ENCODE measurements at places on chromosomes 7 and 10. TPM values are rescaled to one million over a fixed set of nuclear protein-coding genes. Genes with fewer than 3 reads are reported as not detected.

- peaks cover 10% of the 10 kb centered on the region for H3K27me3 ChIP-seq
- no peaks in the 10 kb centered on the region for H3K36me3 ChIP-seq
- no peak overlapping the region for H3K4me3 ChIP-seq
- H3K4me1 ChIP-seq: no peaks in the 10 kb centered on the region
Observed at GRCh38 chr7:26599982-26600381, 264.4 kb downstream of the SKAP2 start.

The GSAP gene
- 10.9 TPM for total RNA-seq

The TMUB1 gene
- 48.6 TPM for total RNA-seq

DNA sequence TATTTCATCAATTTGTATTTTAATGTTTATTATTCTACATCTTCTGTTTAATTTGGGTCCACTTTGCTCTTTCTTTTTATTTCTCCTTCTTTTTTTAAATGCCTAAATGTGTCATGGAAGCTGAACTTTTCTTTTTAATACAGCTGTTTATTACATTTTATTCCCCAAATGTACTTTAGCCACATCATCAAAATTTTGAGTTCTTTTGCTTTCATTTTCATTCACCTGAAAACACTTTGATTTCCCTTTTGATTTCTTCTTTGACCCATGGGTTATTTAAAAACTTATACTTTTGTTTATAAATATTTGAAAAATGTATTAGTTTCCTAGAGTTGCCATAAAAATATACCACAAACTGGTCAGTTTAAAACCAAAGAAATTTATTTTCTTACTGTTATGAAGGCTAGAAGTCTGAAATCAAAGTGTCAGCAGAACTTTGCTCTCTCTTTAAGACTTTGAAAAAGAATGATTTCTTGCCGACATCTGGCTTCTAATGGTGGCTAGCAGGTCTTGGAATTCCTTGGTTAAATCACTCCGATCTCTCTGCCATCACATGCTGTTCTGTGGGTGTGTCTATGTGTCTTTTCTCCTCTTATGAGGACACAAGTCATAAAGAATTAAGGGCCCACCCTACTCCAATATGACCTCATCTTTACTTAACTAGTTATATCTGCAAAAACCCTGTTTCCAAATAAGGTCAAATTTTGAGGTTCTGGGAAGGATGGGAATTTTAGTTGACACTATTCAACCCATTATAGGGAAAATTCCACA lies 225.5 kb downstream of the ANKRD7 start:
- H3K4me1 ChIP-seq: peaks cover 2% of the 10 kb centered on the region
- no peak overlapping the region for H3K4me3 ChIP-seq
- H3K27me3 ChIP-seq: no peaks in the 10 kb centered on the region
- H3K27ac ChIP-seq: no peak overlapping the region

The FBXO24 gene
- total RNA-seq: 0.41 TPM

The SGPL1 gene
- total RNA-seq: 93.6 TPM

The ABCA13 gene
- 0.07 TPM for total RNA-seq

DNA sequence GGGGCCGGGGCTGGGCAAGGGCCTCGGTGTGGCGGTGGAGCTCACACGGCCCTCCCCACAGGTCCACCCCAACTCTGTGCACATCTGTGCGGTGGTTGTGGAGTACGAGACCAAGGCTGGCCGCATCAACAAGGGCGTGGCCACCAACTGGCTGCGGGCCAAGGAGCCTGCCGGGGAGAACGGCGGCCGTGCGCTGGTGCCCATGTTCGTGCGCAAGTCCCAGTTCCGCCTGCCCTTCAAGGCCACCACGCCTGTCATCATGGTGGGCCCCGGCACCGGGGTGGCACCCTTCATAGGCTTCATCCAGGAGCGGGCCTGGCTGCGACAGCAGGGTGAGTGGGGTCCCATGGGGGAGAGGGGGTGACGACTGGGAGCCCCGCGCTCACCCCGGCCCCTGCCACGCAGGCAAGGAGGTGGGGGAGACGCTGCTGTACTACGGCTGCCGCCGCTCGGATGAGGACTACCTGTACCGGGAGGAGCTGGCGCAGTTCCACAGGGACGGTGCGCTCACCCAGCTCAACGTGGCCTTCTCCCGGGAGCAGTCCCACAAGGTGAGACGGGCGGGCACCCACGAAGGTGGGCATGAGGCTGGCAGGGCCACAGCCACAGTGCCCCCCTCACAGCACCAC lies 8.8 kb downstream of the TMEM120A start:
- H3K27me3 ChIP-seq: no peaks in the 10 kb centered on the region
- peaks cover 6% of the 10 kb centered on the region for H3K36me3 ChIP-seq
- H3K4me1 ChIP-seq: peaks cover 4% of the 10 kb centered on the region
- no peak overlapping the region for H3K4me3 ChIP-seq
- DNase-seq: no peak
- H3K27ac ChIP-seq: no peak overlapping the region

The PRLHR gene
- total RNA-seq: 1.5 TPM

DNA sequence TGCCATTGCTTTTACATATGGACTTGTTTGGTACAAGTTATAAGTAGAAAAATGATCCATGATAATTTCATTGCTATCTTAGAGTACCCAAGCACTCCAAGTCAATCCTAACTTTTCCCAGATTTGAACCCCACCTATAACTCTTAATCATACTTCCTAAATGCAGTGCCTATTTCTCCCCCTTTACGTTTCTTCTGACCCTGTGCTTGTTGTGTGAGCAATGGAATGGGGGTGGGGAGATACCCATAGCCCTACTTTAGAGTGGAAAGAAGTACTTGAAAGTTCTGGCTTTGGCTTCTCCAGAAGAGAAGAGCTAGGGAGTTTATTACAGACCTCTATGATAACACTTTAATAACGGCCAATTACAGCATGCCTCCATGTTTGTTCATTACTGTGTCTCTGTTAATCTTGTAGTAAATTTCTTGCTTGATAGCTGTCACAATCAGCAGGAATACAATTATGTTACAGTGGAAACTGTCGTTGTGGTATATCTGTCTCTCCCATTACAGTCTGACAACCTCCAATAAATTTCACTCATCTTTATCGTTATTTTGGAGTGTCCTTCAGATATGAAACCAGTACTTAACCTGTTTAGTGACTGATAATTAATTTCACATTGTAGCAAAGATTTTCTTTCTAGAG lies 34.0 kb downstream of the CNPY1 start:
- no peak overlapping the region for H3K4me3 ChIP-seq
- DNase-seq: no peak
- H3K36me3 ChIP-seq: no peaks in the 10 kb centered on the region
- no peak overlapping the region for H3K27ac ChIP-seq

Measured in progenitor cell of endocrine pancreas (in vitro differentiated cells).